ENCODE measurements at places on chromosomes 16 and 17.

DNA sequence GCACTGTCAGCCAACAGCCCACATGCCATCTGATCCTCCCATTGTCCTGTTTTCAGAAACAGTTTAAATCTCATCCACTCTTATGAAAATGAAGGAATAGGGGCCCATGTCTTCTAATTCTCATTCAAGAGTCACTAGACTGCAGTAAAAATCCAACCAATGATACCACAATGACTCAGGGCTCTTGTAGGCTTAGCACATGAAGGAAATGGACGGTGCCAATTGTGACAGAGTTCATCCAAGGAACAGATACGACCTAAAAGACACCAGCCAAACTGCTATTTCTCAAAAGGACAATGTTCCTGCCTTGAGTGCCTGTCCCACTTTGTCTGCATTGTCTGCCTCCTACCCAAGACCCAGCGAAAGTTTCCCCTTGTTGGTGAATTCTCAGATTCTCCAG lies 204.8 kb upstream of the COX10 start:
- DNase-seq = no peak

DNA sequence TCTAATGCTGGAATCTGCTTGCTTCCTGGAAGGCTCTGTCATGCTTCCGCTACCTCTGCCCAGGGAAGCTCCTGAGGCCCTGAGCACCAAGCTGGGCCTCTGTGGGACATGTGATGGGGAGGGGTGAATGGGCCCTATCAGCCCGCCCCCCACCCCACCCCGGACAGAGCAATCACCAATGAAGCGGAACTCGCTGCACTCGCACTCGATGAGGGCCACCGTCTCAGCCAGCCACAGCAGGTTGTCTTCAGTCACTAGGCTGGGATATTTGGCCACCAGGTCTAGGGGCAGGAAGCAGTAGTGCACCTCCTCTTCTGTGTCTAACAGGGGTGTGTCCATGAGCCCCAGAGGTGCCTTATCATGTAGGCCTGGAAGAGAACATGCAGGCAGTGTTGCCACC lies 23.6 kb downstream of the KCTD19 start:
- DNase-seq = no peak

GRCh38 chr17:15309793-15310192 lies 31.6 kb downstream of the TEKT3 start:
- DNase-seq = no peak

DNA sequence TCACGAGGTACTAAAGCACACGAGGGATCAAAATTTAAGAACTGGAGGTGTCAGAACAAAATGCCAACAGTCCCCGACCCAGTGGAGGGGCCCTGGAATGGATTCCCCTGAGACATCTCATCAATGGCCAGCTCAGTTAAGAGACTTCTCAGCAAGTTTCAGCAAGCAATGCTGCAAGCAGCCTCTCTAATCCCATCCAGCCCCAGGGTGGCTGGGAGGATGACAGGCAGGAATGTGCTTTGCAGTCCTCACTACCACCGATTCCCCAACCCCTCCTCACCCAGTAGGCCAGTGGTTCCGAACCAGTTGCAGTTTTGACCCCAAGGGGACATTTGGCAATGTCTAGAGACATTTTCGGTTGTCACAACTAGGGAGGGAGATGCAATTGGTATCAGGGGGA lies 8.7 kb downstream of the GPRC5B start:
- no peak for DNase-seq

GRCh38 chr16:66952430-66953110 lies 8.5 kb upstream of the CES3 start:
- no peak for DNase-seq

GRCh38 chr17:5775098-5775497 lies 190.8 kb upstream of the NLRP1 start:
- DNase-seq = no peak

GRCh38 chr16:71414038-71414437 lies 27.8 kb downstream of the TLE7 start:
- DNase-seq = no peak

GRCh38 chr17:32533296-32533695 lies 46.5 kb downstream of the CDK5R1 start:
- DNase-seq = no peak

DNA sequence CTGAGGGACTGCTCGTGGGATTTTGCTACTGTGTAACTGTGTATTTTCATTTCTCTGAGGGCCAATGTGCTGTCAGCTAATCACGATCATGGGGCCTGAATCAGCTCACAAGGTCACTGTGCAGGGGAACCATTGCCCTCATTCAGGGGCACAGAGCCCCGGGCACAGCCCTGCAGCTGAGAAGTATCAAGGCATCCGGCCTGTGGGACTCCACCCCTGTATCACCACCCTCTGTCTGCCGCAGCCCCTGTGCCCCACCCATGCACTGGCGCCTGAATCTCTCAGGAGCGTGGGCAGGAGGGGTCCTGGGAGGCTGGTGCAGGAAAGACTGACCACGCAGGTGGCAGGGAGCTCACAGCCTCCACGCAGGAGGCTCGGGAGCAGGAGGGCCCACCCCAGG lies 43.4 kb upstream of the RASD1 start:
- DNase-seq = no peak

GRCh38 chr16:21301168-21301894 lies 23.2 kb upstream of the CRYM start:
- DNase-seq = peak; percentile 10

DNA sequence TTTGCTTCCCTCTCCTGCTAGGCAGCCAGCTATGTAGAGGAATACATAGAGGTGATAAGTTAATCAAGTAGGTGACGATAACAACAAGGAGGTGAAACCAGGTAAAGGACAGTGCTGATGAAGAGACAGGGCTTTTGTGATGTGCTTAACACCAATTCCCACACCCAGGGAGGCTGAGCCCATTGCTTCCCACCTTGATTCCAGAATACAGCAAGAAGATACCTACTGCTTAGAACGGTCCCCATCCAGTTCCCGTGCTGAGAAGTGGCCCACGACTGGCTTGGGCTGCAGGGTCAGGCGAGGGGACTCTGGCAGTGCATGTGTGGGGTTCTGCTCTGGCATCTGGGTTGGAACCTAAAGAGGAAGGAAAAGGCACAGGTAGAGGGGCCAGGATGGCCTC lies 16.1 kb upstream of the GFAP start:
- no peak for DNase-seq

DNA sequence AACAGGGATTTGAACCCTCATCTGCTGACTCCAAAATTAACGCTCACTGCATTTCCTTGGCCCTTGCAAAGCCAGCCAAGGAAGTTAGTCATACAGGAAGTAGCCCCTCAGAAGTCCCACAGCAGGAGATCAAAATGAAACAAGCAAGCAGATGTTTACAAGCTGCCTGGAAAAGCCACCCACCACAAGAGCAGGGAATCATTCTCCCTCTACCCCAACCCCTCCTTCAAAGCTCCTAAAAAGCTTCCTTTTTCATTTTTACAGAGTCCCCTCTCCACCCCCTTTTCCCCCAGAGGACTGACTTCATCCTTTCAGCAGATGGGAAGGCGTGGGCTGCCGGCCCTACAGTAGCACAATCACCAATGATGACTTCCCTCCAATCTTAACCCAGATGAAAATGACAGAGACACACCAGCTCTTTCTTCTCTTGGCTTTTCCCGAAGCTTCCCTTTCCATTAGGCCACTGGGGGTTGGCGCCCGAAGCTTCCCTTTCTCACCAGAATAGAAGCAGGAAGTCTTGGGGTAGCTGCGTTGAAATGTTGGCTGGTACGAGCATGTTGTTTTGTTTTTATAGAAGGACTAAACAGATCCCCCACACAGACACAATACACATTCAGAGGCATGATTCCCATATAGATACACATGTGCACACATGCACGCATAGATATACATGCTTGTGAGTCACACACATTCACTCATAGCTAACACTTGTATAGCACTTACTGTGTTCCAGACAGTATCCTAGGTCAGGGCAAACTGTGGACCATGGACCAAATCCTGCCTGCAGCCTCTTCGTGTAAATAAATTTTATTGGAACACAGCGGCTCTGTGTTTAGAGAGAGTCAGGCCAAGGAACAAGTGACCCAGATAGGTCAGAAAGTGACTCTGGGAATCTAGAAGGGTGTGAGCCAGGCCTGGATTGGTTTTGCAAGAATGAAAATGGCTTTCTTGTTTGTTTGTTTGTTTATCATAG lies 17.4 kb downstream of the ITPRIPL2 start:
- DNase-seq = no peak

DNA sequence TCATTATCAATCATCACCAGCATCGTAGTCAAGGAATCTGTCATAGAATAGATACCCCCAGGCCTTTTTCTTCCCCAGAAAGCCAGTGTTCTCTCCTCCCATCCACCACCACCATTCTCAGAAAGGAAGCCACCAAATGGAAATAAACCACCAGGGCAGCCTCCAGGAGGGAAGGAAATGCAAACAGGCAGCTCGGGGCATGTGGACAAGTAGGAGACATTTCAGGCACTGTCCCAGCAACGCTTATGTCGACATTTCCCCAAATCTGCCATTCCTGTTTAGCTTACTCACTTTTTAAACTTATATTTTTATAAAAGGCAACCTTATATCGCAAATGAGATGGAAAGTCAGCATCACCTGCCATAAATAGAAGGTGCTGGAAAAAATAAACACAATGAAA lies 15.8 kb downstream of the EMP2 start:
- DNase-seq = no peak

- DNase-seq = peak; percentile 66
Observed at GRCh38 chr17:76710863-76711611, at the start of gene MXRA7. MXRA7 (minus strand) TSS chr17:76710965; CDS start chr17:76710946, 19 bp downstream.

GRCh38 chr16:30113031-30113710 lies at the start of gene GDPD3:
GDPD3 (minus strand) TSS chr16:30113537; CDS start chr16:30113478, 59 bp downstream.
- DNase-seq = no peak

GRCh38 chr16:79093554-79093967 lies 507.0 kb downstream of the MAF start:
- peak; percentile 47 for DNase-seq

- no peak for DNase-seq
Observed at GRCh38 chr16:56872863-56873391, 7.9 kb downstream of the SLC12A3 start.

DNA sequence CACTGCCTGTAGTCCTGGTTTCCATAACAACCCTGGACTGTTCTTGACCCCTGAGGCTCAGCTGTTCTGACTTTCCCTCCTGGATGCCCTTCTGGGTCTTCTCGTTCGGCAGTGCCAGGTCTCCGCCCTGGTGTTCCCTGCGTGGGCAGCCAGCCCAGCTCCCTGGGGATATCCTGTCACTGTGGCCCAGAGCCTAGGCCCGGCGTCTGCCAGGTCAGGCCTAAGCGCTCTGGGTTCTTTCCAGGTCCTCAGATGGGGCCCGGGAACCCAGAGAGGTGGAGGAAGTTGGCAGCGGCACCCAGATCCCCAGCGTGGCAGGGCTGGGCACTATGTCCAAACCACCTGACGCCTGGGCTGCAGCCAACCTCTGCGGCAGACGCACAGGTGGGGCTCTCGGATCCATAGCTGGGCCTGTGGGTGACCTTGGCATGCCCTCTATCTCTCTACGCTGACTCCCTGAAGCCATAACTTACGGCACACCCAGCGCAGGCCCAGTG lies 12.5 kb upstream of the ATP2A3 start:
- DNase-seq = no peak

GRCh38 chr17:47291242-47291873 lies 32.4 kb upstream of the EFCAB13 start:
- DNase-seq = no peak

- no peak for DNase-seq
Observed at GRCh38 chr17:40352237-40352778, 12.2 kb downstream of the GJD3 start.

DNA sequence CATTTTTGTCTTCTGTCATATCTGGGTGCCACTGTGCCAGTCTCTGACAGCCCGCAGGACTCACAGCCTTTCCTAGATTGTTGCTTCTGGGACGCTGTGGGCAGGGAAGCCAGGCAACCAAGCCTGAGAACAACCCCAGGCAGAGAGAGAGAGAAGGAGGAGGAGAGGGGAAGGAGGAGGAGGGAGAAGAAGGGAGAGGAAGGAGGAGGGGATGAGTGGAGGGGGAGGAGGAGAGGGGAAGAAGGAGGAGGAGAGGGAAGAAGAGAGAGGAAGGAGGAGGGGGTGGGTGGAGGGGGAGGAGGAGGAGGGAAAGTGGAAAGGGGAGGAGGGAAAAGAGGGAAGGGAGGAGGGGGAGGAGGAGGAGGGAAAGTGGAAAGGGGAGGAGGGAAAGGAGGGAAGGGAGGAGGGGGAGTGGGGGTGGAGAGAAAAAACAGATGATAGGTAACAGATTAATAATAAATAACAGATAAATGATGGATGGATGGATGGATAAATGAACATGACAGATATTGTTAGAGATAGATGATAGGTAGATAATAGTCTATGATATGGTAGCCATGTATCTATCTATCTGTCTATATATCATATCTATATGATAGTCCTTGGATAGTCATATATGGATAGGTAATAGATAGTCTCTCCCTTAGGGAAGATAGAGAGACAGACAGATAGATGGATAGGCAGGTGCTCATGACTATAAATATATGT lies 29.3 kb downstream of the CLEC19A start:
- no peak for DNase-seq

GRCh38 chr17:72901083-72901482 lies 191.4 kb downstream of the SLC39A11 start:
- DNase-seq = no peak

DNA sequence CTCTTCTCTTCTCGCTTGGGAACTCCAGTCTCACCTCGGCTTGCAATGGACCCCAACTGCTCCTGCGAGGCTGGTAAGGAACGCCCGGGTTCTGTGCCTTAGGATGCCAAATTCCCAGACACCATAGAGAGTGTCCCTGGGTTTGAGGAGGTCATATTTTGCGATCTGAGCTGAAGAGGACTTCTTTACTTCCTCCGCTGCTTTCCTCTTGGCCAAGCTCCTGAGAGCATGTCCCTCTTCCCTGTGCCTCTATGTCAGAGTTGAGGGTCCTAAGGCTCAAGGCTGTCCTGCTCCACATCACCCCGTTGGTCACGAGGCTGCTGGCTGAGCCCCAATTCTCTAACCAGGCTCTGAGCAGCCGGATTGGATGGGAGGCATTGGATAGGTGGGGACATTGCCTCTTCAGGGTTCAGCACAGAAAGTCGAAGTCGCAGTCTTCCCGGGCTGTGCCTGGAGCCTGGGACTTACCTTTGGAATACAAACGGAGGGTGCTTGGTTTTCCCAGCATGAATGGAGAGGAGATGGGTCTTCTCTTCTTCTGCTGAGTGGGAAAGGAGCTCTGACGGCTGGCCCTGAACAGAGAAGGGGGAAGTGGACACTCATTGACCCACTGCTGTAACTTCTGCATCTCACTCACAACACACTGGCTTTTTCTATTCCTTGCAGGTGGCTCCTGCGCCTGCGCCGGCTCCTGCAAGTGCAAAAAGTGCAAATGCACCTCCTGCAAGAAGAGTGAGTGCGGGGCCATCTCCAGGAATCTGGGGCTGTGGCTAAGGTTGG lies 416 bp downstream of the MT1H start:
- DNase-seq = no peak

GRCh38 chr16:78364556-78364880 lies 265.1 kb downstream of the WWOX start:
- DNase-seq = no peak
